ENCODE measurements at places on chromosomes 6 and 20.

DNA sequence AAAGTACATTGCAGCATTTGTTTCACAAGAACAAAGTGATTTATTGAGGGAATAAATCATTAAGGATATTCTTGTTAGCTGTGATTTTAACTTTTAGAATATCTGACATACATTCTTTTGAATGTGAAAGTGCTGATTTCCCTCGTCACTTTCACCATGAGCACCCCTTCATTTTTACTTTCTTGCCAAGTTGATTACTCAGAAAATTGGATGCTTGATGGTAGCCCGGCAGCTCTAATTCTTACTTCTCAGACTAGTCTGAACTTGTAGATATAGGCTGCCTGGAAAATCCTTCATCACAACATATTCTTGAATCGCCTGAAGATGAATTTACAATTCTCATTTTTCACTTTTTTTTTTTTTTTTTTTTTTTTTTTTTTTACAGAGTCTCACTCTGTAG is 147.1 kb upstream of the SMLR1 start:
- no peak for DNase-seq

DNA sequence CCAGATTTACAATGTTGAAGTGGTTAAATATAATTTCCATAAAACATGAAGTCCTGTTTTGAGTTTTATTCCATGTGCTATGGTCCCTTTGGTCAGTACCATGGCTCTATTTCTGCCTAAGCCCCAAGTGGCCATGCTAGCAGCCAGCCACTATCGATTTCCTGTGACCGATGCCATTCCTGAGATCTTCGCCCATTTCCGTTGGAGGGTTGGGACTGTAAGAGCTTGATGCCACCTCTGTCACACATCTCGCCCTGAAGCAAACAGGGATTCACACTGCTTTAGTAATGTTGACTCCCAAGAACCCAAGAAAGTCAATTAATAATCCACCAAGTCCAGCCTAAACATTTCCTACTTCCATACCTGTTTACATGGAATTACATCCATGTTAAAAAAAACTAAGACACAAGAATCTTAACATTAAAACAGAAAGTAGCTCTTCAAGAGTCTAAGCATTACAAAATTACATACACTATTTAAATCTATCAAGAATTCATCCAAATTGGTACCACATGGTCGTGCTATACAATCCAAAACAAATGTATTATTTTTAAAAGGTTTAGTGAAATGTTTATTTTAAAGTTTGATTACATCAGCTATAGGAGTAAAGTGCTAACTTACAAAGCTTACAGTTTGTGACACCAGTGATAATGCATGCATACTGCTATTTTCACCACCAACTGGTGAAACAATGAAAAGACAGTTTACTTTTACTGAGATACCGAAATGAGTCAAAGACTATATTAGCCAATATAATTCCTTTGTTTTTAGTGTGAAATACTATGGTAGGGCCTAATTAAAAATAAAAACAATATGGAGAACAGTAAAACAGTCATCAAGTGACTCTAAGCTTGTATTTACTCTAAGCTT is 2.5 kb downstream of the RBM39 start:
- no peak for DNase-seq

DNA sequence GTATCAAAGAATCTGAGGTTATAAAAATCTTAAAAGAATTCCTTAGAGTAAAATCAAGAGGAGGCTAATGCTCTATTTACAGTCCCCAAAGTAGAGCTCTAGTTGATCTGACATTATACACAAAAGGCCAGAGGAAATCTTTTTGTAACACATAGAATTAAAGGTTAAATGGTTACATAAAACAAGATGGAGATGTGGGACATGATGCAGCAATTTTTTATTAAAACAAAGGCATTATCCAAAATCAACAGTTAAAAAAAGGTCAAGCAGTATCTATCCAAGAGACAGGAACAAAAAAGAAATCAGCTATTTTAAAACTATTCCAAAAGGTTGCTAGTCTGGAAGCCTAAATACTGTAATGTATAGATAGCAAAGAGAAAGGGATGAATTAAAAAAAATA is 20.4 kb downstream of the ELOVL5 start:
- DNase-seq = no peak

GRCh38 chr6:81895511-81896185 is 143.2 kb upstream of the TENT5A start:
- no peak for DNase-seq

GRCh38 chr6:79084693-79085092 is 6.6 kb upstream of the PHIP start:
- no peak for DNase-seq

DNA sequence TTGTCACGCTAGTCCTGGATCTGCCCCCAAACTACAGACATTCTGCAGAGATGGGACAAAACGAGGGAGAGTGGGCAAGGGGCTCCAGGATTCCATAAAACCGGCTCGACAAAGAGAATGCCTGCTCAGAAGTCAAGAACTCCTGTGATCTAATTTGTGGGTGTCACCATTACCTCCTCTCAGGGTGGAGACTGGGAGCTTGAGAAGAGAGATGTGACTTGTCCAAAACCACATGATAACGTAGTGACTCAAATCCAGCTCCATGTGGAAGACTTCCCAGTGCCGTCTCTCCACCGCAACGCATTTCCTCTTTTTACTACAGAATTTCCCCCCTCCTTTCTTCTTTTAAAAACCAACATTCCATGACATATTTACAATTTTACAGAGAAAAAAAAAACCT is 44.3 kb downstream of the TRERF1 start:
- DNase-seq = no peak

- DNase-seq = no peak
Observed at GRCh38 chr6:119138906-119139541, 60.6 kb upstream of the FAM184A start.

DNA sequence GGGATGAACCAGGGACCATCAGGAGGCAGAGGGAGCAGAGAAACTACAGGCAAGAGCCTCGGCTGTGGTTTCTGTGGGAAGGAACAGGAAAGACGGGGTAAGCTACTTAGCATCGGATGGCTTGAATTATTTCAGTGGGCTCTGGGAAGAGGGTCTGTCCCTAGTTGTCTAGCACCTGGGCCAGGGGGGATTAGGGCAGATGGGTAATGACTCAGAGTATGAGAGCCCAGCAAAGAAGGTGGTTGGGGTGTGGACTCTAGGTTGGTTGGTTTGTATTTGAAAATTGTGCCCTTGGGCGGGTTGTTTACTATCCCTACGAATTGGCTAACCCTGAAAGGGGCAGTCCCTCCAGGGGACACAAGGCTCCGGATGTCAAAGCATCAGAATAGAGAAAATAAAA is 148.5 kb upstream of the TAB2 start:
- DNase-seq = no peak

DNA sequence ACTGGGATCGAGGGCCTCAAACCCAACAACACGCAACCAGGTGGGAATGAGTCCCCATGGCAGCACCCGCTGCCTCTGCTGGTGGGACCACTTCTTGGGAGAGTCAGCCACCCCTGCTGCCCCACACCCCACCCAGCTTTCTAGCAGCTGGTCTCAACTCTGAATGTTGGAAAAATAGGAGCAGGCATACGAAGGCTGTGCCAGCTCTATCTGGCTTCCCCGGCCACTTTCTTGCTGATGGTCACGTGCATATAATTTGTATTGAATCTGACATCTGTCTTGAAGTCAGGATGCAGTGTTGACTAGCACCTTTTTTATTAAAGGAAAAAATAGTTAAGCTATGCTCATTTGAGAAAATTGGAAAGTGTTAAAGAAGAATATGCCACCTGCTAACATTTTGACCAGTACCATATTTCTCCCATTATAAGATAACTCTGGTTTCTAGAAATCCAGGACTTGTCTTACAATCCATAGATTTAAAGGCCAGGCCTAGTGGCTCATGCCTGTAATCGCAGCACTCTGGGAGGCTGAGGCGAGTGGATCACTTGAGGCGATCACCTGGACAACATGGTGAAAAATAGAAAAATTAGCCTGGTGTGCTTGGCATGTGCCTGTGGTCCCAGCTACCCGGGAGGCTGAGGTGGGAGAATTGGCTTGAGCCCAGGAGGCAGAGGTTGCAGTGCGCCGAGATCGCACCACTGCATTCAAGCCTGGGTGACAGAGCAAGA is 26.9 kb upstream of the MAPRE1 start:
- no peak for DNase-seq

GRCh38 chr6:129685662-129686031 is 24.3 kb downstream of the ARHGAP18 start:
- DNase-seq = no peak

- DNase-seq = no peak
Observed at GRCh38 chr20:54197621-54198604, 10.0 kb upstream of the PFDN4 start.

DNA sequence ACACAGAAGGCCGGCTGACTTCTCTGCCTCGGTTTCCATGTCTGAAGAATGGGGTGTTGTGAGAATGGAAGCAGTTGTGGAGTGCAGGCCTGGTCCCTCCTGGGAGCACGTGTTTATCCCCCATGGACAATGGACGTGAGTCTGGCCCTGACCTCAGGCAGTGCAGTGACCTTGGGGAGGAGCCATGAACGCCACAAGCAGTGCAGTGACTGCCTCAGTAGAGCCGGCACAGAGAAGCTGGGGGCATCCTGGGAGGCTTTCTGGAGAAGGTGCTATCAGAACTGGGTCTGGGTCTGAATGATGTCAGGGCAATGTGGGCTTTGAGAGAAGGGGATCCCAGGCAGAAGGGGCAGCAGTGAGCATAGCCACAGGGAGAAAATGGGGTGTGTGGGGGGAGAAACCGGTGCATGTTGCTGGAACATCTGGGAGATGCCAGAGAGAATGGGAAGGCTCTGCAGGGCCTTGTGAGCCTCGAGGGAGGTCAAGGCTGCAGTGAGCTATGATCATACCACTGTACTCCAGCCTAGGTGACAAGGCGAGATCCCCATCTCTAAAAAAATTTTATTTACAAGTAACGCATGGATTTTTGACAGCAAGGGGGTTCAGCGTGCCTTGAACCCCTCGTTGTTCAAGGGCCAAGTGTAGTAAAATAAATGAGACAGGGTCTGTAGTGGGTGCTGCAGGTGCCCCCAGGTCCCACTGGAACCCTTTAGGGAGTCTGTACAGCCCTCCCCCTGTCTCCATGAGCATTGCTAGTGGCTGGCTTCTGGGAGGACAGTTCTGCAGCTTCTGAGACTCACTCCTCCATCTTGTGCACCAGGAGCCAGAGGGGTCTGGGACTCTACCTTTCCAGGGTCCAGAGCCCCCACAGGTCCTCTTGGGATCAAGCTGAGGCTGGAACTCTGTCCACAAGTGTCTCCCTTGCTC is 27.0 kb upstream of the ZBP1 start:
- DNase-seq = no peak

DNA sequence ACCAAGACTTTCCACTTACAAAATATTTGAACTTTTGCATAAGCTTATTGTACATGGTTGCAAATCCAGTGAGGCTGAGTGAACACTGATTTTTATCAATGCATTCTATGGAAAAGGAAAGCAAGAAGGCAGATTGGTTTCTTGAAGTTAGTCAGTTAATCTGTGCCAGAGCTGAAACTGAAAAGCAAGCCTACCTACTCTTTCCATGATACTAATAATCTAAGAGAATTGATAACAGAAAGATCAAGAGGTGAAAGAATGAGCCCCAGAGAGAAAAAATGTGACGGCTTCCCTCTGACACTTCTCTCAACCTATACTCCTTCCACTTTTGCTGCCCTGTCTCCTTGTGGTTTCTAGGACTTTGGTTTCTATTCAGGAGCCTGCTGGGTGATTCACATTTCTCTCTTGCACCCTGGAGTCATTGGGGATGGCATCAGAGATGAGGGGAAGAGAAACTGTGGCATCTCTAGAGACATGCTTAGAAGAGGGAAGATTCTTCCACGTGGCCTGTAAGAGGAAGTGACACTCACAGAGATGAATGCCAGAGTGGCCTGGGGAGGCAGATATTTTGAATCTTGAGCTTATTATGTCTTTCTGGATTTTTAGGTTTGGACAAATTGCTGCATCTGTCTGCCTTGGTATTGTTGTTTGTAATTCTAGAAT is 158.6 kb upstream of the RIMS1 start:
- no peak for DNase-seq
